ENCODE measurements at places on chromosomes 2 and 18. TPM values are rescaled to one million over a fixed set of nuclear protein-coding genes. Genes with fewer than 3 reads are reported as not detected.
A peak's percentile ranks its signal among the peaks of the same experiment; 100 is the strongest.

GRCh38 chr18:31493171-31493570, 4.8 kb upstream of the DSG2 start:
- no peak for DNase-seq

DNA sequence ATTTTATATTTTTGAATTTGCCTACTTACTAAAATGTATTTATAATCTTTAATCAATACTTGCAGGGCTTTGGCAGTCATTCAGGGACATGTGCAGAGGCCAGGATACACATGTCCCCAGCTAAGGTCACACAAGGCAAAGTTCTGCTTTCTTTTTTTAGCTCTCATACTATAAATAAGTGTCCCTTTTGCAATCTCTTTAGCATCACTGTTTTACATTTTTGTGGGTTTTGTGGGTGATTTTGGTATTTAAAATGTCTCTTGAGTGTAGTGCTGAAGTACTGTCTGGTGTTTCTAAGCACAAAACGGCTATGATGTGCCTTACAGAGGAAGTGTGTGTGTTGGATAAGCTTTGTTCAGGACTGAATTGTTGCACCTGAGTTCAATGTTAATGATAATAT, 309.0 kb upstream of the GULP1 start:
- DNase-seq = no peak

DNA sequence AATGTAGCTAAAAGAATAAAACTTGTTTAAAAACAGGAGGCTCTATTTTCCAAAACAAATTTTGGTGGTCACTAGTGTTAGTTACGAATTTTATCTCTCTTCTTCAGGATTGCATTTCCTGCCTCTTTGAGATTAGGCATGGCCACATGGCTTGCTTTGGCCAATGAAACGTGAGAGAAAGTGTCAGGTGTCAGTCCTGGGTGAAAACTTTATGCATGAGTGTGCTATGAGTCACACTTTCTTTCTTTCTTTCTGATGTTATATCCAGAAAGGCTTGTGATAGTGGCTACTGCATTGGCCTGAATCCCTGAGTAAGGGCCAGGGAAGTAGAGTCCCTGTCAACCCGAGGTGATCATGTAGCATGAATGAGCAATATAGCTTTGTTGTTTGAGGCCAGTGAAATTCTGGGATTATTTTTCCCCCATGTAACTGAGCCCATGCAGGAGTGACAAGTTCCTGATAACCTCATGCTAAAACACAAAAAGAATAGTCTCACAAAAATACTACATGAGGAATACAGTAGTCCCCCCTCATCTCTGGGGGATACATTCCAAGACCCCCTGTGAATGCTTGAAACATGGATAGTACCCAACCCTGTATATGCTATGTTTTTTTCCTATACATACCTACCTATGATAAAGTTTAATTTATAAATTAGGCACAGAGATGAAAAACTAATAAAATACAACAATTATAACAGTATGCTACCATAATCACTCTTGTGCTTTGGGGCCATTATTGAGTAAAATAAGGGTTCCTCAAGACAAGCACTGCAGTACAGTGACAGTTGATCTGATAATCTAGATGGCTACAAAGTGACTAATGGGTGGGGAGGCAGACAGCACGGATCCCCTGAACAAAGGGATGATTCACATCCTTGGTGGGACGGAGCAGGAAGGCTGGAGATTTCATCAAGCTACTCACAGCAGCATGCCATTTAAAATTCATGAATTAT, 109.5 kb downstream of the CDC42EP3 start:
- no peak for DNase-seq

DNA sequence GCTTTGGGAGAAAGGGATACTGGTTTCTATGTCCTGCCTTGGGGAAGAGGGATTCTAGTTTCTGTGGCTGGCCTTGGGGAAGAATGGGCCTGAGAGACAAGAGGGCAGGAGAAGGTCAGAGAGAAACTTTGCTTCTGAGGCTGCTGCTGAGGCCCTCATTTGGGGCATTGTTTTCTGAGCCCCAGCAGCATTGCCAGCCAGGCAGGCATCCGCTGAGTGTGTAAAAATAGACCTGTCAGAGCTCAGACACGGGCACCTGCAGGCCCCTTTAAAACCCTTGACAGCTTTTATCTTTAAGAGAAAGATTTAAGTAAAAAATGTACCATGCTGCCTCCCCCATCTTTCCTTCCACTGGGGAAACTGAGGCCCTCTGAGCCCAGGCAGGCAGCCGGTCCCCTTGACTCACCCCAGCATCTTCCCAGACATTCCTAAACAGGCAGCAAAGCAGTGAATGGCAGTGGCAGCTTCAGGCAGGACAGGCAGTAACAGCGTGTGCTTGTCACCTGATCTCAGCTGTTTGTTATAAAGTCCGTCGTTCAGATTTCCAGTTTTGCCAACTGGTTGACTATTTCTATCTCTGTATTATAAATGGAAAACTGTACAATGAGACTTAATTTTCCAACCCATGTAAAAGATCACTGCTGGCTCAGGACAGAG, 27.6 kb downstream of the MLPH start:
- no peak for DNase-seq

DNA sequence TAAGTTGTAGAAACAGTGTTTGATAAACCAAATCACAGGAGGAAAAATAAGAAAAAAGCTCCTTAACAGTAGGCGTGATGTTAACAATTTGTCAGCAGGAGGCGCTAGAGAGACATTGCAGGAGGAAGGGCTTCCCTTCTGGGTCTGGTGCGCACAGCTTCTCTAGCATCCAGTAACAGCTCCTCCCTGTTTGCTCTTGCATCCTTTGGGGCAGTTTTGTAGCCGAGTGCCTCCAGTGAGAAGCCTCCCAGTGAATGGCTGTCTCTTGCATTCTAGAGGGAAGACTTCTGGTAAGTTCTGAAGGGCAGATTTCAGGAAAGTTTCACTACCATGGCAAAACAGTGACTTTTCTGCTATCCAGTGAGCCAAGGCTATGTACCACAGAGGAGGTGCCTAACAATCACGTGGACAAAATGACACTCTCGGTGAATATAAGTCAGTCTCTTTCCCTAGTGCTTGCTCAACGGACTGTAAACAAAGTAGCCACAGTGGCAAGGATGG, 9.5 kb upstream of the ZNF396 start:
- peak; percentile 82 for DNase-seq

DNA sequence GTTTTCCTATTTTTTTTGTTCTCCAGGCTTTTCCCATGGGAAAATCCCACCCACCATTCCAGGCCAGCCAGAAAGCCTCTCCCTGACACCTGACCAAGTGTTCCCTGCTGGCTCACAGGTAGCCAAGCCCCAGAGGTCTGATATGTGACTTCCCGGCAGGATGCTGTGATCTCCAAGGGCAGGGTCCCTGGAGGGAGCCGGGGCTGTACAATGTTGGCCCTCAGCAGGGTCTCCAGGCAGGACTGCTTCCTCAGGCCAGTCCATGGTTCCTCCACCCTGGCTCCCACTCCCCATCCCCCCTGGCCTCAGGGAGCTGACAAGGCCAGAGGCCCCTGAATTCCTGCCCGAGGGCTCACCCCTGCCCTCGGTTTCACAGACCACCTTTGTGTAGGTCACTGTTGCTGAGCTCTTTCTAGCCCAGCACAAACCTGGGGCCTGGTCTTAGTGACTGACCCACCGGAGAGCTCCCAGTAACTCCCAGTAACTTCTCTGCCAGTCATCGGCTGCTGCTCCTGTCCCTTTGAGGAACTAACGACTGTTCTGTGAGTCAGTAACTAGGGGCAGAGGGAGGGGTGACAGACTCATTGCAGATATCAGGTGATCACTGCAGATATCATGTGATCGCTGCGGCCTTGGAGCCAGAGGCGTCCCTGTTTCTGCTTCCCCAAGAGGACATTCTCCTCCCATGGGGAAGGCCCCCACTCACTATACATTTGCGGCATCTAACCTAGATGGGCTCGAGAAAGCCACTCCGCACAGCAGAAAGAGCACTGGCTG, 38.7 kb downstream of the SDC1 start:
- no peak for DNase-seq

- no peak for DNase-seq
These were observed 24.2 kb upstream of the C2orf42 start for GRCh38 chr2:70214953-70215549.

DNA sequence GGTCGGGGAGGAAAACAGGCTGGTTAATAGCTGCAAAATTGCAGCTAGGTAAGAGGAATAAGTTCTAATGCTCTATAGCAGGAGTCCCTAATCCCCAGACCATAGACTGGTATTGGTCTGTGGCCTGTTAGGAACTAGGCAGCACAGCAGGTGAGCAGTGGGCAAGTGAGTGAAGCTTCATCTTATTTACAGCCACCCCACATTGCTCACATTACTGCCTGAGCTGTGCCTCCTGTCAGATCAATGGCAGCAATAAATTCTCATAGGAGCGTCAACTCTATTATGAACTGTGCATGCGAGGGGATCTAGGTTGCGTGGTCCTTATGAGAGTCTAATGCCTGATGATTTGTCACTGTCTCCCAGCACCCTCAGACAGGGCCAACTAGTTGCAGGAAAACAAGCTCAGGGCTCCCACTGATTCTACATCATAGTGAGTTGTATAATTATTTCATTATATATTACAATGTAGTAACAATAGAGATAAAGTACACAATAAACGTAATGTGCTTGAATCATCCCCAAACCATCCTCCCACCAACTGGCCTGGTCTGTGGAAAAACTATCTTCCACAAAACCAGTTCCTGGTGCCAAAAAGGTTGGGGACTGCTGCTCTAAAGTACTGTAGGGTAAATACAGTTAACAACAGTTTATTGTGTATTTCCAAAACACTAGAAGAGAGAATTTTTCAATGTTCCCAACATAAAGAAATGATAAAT, 91.7 kb upstream of the TFCP2L1 start:
- no peak for DNase-seq

SOWAHC gene
- 16.7 TPM for polyA plus RNA-seq

PSMG2 gene
- polyA plus RNA-seq = 80.5 TPM

LCT gene
- polyA plus RNA-seq = 0.03 TPM

SETBP1 gene
- polyA plus RNA-seq = 35.3 TPM

ARHGAP15 gene
- 3.7 TPM for polyA plus RNA-seq

Measured in left kidney (tissue), 8 donors.